MG63 (cell line): ENCODE measurements at places on chromosomes 7 and 10.

- DNase-seq, result no peak
Observed at GRCh38 chr10:108384378-108384777, 1219.9 kb upstream of the SORCS1 start.

DNA sequence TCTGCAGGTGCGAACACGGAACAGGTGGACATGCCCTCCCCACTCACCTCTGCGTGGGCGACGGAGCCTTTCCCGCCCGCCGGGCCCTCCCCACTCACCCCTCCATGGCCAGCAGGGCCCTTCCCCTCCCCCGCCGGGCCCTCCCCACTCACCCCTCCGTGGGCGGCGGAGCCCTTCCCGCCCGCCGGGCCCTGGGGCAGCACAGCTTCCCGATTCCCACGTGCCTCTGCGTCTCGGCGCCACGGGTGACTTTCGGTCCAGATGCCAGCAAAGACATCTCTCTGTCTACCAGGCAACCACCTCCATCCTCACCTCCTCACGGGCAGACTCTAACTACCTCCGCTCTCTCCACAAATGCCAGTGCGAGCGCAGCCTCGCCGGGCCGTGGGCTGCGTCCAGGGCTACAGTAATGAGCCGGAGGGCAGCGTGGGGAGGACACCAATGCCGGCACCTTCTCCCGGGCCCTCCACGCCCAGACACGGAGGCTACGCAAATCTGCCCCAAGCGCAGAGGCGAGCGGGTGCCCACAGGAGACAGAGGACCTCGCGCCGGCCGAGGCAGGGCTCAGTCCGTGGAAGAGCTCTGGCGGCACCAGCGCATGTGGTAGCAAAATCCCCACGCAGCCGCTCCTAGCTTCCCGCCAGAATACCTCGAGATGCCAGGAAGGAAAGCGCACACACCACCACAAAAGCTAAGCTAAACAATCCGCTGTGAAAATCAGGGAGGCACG is 21.8 kb downstream of the GPER1 start:
- no peak for DNase-seq

DNA sequence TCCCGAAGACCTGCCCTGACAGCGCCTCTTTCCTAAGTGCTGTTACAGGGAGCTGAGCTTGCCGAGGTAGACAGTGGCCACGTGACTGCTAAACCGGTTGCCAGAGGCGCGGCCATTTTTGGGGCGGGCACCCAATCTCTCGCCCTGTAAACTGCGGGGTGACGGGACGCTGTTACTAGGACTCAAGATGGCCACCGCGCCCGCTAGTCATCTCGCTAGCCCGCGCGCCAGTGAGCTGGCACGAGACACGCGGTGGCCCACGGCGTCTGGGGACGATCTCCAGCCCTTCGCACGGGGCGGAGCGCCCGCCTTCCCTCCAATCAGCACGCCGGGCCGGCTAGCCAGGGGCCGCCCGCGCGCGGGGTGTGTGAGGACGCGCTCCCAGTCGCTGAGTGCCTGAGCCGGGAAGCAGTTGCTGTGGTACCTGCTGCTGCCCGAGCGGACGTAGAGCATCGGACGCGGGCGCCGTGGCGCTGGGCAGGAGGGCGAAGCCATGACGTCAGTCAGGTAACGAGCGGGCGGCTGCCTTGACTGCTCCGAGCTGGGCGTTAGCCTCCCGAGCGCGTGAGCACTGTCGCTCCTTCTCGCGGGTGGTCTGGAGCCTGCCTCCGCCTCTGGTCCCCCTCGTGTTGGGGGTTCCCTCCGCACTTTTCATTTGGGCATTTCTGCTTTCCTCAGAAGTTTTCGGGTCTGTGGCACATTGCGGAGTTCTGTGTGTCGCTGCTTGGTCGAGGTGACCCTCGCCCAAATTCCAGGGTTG is 25.5 kb downstream of the ADK start:
- DNase-seq, result peak; percentile 95

DNA sequence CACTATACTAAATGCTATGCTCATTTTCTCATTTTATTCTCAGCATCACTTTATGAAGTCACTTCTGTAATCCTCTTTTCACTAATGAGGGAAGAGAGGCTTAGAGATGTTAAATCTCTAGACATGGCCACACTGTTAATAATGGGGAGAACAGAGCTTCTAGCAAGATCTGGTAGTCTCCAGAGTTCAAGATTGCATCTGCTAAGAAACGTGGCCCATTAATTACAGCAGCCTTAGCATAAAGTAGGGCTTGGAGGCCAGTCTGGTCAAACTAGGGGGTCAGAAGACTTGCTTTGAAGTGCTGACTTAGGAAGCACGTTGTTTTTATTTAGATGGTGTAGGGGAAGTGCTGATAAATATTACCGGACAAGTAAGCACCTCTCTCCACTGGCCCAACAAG is 29.3 kb downstream of the ARL4A start:
- DNase-seq, result no peak

DNA sequence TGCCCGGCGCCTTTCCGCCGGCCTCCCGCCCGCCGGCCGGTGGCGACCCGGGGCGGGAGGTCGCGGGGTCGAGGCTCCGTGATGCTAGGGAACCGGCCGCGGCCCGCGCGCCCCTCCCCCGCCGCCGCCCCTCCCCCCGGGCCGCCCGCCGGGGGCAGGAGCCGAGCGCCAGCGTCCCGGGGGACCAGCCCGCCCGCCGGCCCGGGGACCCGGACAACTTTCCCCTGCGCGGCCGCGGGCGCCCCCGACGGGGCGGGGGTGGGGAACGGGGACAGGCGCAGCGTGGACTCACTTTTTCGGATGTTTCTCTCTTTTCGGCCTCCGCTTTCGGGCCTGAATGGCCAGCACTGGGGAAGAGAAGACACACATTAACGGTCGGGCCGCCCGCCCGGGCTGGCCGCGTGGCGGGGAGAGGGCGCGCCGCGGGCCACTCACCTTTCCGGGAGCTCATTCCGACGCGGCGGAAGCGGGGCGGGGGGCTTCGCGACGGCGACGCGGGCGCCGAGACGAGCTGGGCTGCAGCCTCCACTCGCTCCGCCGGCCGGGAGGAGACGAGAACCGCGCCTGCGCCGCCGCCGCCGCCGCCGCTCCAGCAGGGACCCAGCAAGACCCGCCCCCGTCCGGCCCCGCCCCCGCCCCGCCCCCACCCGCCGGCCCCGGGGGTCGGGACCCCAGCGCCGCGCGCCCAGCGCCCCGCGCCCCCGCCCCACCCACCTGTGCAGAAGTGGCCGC is at the start of gene SRPK2:
Gene SRPK2 (minus strand): TSS at position 566 of the 732 bp plus-strand sequence.
- peak; percentile 72 for DNase-seq

DNA sequence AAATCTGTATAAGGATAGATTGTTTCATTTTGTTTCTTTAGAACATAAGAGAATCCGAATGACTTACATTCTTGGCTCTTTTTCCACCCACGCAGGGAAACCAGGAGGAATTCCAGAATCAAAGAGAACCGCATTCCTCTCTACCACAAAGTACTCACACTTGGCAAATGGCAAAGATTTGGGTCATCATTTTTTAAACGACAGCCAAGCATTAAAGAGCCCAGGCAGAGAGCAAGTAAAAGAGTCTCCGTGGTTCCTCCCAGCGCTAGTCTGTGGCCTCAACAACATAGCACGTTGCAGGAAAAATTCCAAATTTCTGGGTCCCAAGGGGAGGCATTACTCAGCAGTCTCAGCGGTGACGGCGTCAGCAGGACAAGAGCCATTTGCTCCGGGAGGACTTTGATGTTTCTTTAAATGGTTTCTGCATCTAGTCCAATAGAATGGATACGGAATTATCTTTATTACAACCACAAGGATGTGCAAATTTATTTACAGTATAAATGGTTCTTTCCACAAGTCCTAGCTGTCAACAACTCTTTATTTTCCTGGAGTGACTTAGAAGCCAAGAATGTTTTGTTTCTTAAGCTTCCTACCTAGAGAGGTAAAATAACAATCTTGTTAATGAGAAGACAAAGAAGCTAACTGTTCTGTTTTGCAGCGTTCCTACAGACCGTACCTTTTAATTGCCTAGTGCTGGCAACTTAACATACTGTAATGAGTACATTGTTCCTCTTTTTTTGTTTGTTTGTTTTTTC is 232.5 kb downstream of the SKIDA1 start:
- peak; percentile 87 for DNase-seq

GRCh38 chr10:1644191-1644711 is 93.1 kb downstream of the ADARB2 start:
- DNase-seq, result no peak

GRCh38 chr10:78511324-78512204 is 477.9 kb downstream of the RPS24 start:
- DNase-seq, result peak; percentile 42

DNA sequence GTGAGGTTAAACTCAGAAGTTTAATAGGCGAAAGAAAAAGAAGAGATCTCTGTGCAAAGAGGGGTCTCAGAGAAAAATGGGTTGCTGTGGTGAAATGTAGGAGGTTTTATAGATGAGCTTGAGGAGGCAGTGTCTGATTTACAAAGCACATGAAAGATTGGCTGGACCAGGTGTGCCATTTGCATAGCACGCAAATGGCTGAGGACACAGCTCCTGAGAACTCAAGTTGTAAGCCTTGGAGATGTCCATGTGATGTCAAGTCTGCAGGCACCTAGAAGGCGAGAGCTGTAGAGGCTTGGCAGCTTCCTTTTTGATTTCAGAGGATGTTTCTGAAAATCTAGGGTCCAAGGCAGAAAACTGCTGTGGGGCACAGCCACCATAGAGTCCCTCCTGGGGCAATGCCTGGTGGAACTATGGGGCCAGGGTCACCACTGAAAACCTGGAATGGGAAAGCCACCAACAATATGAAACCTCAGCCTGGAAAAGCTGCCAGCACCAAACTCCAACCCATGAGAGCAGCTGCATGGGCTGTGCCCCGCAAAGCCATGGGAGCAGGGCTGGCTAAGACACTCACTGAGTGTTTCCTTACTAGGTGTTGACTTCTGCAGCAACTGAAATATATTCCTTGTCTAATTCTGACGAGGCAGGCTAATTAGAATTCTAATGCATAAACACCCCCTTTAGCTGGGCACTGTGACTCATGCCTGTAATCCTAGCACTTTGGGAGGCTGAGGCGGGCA is 96.9 kb upstream of the TNS3 start:
- DNase-seq, result no peak

DNA sequence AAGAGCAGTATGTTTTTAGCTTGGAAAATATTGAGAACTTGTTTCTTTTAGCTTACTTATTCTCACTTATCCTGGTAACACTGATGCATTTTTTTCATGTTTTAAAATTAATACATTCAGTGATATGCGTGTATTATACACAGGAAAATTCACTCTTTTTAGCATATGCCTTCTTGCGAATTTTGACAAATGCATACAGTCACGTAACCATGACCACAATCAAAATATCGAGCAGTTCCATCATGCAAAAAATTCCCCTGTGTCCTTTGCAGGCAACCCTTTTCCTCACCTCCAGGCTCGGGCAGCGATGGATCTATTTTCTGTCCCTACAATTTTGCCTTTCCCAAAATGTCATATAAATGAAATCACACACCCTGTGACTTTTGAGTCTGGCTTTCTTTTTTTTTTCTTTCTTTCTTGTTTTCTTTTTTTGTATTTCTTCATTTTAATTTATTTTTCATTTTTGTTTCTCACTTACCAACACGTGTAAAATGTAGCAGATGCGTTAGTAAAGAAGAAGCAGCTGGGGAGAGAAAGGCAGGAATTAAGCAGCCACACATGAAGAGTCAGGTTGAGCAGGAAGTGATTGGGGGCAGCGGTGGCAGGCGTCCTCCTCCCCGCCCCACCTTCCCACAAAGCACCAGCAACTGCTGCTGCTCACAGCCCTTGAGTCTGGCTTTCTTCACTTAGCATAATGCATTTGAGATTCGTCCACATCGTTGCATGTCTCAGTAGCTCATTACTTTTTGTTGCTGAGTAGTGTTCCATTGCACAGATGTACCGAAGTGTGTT is 29.9 kb downstream of the ADRB1 start:
- no peak for DNase-seq

- no peak for DNase-seq
Observed at GRCh38 chr10:8356283-8356682, 301.8 kb downstream of the GATA3 start.

- no peak for DNase-seq
Observed at GRCh38 chr10:5583525-5584175, 58.9 kb downstream of the CALML3 start.

DNA sequence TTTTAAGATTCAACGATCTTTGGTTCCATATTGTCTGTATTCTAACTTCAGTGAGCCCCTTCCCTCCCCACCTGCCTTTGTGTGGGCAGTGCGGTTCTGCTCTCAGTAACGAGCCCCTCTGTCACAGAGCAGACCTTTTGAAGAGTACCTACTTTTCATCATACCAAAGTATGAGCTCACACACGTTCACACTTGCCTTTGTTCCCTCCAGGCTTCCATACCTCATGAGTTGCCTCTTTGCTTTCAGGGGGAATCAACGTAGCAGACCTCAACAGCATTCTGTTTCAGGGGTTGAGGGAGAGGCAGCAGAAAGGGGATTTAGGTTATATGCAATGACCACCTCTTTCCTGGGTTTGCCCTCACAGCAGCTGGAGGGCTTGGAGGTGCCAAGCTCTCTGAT is 211.4 kb upstream of the MDFIC start:
- DNase-seq, result no peak

GRCh38 chr10:124578231-124579010 is 116.8 kb downstream of the LHPP start:
- no peak for DNase-seq

DNA sequence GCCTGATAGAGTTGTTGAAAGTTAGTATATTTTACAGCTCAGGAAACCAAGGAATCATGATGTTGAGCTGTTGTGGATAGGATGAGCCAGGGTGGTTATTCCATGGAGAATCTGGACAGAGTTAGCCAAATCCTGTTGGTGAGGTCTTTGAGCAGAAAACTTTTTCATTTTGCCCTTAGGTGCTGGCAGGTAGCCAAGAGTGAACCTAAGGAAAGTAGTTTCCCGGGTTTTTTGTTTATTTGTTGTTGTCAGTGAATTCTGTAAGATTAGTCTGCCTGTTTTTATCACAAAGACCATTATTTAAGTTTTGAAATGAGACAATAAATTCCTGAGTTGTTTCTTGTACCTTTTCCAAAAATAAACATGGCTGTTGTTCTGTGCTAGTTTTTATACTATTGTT is 61.0 kb downstream of the GALNT11 start:
- DNase-seq, result peak; percentile 8

- no peak for DNase-seq
Observed at GRCh38 chr7:18667466-18667865, 171.9 kb downstream of the HDAC9 start.
